AG09319 (cell line): ENCODE measurements at places on chromosomes 1 and 21.

- peak; percentile 90 for DNase-seq
Measured at GRCh38 chr1:58815069-58815685, 31.3 kb upstream of the JUN start.

GRCh38 chr1:66733348-66734017, 18.8 kb upstream of the DYNLT5 start:
- no peak for DNase-seq

DNA sequence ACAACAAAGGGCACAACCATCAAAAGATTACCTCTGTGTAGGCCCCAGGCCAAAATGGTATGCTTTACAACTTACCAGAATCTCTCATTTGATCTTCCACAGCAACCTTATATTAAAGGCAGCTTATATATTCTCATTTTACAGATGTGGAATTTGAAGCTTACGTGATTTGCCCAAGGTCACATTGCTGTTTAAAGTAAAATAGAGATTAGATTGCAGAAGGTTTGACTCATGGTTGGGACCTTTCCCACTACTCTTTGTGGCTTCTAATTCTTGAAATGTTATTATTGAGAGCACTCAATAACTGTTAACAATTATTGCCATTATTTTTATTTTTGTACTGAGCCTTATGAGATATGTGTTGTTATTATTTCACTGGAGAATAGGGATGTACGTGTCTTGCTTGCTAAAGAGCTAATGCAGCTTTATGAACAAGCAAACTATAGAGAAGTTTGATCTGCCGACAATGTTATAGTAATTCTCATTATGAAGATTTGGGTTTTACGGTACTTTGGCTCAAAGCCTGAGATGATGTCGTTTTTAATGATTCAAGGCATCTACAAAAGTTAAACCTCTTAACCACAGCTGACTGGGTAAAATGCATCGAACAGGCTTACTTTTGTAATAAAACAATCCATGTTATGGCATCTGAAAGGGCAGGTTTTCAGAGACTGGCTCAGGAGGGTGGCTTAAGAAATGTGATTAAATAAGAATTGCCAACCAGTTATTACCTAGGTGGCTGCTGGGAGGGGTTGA, 43.3 kb upstream of the TSNAX start:
- DNase-seq = no peak

- DNase-seq = no peak
Measured at GRCh38 chr1:242691610-242691945, 167.1 kb upstream of the PLD5 start.

DNA sequence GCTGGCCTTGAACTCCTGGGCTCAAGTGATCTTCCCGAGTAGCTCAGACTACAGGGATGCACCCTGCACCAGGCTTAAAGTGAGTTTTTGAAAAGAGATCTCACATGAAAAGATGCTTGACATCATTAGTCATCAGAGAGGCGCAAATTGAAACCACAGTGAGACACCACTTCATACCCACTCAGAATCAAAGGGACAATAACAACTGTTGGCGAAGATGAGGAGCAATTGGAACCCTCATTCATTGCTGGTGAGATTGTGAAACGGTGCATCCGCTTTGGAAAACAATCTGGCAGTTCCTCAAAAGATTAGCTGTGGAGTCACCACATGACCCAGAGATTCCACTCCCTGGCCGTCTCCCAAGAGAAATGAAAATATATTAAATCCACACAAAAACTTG, 122.3 kb downstream of the PGBD5 start:
- no peak for DNase-seq

DNA sequence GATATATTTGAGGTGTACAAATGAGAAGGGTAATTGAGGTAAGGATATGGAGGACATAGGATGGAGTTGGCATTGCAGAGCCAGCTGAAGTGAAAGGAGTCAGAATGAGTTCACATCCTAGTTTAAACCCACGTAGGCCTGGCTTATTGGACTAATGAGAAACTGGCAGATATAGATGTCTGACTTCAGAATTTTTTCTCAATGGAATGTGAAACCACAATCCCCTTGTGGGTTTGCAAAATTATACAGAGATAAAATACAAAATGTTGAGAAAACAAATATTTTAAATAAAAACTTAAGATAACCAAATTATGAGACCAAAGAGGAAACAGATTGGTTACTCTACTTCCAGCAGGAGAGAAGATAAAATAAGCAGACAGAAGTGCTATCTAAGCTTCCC, 277.4 kb upstream of the LRRC7 start:
- DNase-seq = no peak

DNA sequence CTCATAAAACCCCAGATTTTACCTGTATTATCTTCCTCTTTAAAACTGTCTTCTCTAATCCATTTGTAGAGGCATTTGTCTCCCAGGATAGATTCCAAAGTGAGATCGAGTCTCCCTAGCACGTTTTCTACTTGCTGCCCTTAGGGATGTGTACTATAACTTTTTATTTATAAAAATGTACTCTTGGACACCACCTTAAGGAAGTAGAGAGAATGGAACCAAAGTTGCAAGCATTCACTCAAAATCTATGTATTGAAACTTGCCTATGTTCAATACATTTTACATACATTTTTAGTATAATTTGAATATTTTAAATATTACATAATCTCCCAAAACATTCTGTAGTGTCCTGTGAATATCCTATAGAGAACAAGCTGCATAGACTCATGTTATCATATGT, 842 bp upstream of the SPRR2A start:
- DNase-seq = no peak

GRCh38 chr1:186183219-186183618, 191.8 kb downstream of the TPR start:
- DNase-seq = no peak

DNA sequence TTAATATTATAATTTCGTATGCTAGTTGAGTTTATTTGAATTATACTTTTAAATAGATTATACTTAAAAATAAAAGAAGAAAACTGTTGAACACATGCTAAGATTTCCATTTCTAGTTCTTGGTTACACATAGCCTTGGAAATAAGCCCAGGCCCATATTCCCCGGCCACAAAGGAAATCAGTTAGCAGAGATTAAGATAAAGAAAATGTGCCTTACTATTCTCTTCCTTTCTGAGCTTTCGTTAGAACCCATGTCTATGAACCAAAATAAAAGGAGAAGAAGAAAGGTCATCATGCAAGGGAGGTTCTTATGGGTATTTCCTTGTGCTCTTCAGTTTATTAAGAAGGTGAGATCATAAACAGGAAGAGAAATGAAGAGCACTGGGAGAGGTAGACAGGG, 32.3 kb upstream of the CRP start:
- DNase-seq = no peak

GRCh38 chr1:58754683-58755467, 29.0 kb downstream of the JUN start:
- no peak for DNase-seq

DNA sequence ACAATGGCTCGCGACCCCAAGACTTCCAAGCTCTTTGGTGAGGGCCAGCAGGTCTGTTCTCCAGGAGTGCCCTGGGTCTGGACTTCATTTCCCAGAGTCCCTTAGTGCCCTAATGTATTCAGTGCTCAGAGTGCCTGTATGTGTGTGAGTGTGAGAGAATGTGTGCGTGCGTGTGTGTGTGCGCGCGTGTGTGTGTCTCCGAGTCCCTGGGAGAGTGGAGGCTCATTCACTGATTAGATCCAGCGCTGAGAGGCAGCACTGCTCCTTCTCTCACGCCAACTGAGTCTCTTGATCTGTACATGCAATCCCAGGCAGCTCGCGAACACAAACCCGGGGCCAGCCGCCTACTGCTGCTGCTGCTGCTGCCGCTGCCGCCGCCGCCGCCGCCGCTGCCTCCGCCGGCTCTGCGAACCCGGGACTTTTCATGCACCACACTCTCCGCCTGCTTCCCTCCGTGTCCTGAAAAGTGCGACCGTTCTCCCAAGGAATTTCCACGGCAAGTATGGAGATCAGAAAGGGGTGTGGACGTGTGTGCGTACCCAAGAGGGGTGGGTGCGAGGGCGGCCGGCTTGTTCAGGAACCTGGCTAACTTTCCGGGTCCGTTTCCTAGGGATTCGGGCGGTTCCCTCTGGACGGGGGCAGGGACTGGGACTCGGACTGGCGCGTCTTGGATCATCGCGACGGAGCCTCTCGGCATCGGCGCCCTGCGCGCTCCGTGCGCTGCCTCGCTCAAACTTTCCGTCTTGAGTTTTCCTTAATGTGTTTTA, at the start of gene RNF220:
TSS of gene RNF220 (plus strand) at position 225 of the 767 bp plus-strand sequence.
- peak; percentile 30 for DNase-seq

DNA sequence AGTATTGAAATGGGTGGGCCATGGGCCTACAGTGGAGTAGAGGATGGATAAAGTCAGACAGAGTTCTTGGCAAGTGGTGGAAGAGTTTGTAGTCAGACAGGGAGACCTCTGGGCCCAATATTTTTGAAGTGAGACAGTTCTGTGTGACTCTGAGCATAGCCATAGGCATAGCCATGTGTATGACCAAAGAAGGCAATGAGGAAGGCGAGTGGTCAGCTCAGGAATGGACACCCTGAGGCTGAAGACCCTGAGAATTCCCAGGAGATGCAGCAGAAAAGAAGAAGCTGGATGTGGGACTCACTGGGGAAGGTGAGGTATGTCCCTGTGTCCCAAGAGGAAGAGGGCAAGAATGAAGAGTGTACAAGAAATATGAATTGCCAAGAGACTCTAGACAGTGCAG, 210.6 kb upstream of the IRF2BP2 start:
- DNase-seq = no peak

GRCh38 chr1:167428395-167428794, 89.9 kb downstream of the CD247 start:
- no peak for DNase-seq

DNA sequence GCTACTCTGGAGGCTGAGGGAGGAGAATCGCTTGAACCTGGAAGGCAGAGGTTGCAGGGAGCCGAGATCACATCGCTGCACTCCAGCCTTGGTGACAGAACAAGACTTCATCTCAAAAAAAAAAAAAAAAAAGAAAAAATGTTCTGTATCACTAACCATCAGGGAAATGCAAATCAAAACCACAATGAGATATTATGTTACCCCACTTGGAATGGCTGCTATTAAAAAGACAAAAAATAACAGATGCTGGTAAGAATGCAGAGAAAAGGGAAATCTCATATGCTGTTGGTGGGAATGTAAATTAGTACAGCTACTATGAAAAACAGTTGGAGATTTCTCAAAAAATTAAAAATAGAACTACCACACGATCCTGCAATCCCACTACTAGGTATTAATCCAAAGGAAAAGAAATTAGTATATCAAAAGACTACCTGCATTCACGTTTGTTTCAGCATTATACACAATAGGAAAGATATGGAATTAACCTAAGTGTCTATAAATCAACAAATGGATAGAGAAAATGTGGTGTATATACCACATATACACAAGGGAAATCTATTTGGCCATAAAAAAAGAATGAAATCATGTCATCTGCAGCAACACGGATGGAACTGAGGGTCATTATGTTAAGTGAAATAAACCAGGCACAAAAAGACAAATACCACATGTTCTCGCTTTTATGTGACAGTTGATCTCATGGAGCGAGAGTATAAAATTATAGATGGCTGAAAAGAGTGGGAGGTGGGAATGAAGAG, 62.6 kb downstream of the ABL2 start:
- peak; percentile 42 for DNase-seq

- no peak for DNase-seq
Measured at GRCh38 chr1:86227026-86227425, 70.5 kb upstream of the COL24A1 start.

- DNase-seq = no peak
Measured at GRCh38 chr1:187396226-187396625, 567.5 kb downstream of the PLA2G4A start.

DNA sequence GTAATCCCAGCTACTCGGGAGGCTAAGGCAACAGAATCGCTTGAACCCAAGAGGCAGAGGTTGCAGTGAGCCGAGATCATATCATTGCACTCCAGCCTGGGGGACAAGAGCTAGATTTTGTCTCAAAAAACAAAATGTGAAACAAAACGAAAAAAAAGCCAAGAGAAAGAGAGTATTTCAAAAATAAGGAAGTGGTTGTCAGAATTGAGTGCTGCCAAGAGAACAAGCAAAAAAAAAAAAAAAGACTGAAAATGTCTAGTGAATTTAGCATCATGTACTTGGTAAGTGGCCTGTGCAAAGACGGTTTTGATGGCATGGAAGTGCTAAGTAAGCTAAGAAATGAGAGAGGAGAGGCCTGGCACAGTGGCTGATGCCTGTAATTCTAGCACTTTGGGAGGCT, 14.3 kb downstream of the KPNA6 start:
- DNase-seq = no peak

- no peak for DNase-seq
Measured at GRCh38 chr1:94111879-94112278, 9.1 kb downstream of the ABCA4 start.

- no peak for DNase-seq
Measured at GRCh38 chr1:55203064-55203463, 12.1 kb downstream of the USP24 start.

DNA sequence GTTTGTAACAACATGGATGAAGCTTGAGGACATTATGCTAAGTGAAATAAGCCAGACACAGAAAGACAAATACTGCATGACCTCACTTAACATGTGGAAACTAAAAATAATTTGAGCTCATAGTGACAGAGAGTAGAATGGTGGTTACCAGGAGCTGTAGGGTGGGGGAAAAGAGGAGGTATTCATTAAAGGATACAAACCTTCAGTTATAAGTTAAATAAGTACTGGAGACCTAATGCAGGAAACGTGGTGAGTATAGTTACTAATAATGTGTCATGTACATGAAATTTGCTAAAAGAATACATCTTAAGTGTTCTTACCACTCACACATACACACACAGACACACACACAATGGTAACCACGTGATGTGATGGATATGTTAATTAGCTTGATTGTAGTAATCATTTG, 86.7 kb downstream of the NGF start:
- no peak for DNase-seq

DNA sequence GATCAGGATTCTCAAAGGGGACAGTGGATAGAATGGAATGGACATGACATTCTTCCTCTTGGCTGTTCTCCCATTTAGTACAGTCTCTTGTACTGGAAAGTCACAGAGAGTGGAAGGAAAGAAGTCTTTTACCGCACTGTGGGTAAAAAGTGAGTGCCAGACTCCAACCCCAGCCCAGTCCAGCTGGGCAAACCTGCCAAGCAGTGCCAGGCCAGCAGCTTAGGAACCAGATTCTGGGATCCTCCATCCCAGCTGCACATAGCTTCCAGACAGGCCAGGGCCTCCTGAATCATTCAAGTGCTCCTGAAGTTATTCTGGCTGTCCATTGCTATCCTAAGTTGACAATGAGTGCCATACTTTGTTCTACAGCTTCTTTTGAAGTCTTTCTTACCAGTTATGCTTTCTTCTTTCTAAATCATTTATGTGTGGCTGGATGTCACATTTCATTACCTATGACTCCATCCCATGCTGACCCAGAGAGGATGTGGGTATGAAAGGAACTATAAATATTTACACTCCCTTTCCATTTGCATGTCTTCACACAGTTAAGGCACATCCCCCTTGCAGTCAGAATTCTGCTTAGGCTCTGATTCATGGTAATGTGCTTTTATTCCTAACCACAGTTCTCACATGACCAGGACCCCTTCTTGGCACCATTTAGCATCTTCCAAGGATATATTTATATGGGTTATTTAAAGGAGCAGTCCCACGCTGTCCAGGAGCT, 88.9 kb downstream of the AK5 start:
- DNase-seq = peak; percentile 88

GRCh38 chr1:153880962-153881361, 41.8 kb downstream of the GATAD2B start:
- DNase-seq = peak; percentile 75
